ENCODE measurements at places on chromosomes 11 and 22.

DNA sequence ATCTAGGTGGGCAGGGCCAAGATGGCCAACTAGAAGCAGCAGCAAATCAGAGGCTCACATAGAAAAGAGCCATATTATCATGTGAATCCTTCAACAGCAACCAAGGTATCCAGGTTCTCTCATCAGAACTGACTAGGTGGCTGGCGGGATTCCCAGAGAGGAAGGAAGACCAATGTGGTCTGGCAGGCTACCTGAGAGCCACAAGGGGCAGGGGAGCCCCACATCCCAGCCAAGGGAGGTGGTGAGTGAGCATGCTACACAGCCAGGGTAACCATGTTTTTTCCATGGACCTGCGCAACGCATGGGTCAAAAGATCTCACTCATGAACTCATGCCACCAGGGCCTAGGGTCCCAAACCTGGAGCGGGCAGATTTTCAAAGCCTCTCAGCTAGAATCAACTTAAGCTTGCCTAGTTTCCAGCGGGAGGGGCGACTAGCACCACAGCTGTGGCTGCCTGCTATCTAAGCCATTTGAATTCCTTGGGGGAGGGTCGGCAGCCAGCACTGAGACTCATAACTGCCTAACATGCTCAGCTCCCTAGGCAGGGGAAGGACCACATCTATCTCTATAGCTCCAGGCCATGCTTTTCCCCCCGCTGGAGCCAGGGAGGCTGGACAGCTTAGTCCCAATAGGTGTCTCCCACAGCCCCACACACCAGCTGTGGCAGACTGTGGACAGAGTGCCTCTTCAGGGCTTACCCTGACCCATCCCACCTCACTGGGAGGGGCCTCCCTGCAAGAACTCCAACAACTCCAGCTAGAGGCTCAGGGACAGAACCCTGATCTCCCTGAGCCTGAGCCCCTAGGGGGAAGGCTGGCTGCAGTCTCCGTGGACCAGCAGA is 28.7 kb upstream of the CASP12 start:
- no peak for DNase-seq

GRCh38 chr11:103609117-103610066 is 427.0 kb upstream of the DDI1 start:
- no peak for DNase-seq

GRCh38 chr11:27688076-27688475 is 12.2 kb downstream of the BDNF start:
- DNase-seq: no peak

DNA sequence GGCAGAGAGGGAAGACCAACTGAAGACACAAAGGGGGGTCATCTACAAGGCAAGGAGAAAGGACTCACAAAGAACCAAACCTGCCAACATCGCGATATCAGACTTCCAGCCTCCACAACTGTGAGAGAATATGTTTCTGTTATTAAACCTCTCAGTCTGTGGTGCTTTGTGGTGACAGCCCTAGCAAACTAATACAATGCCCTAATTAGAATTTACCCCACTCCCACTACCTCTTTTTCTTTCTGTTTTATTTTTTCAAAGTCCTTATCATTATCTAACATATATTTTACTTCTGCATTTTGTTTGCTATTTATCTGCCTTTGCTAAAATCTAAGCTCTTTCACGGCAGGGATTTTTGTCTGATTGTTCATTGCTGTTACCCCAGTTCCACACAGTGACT is 2.5 kb upstream of the OR52D1 start:
- DNase-seq: no peak

- DNase-seq: no peak
Measured at GRCh38 chr22:45302751-45303150, 7.0 kb upstream of the FAM118A start.

- peak; percentile 23 for DNase-seq
Measured at GRCh38 chr11:44607319-44607962, 42.0 kb downstream of the CD82 start.

- DNase-seq: no peak
Measured at GRCh38 chr11:111557425-111558111, 17.0 kb downstream of the LAYN start.

- DNase-seq: no peak
Measured at GRCh38 chr11:13105237-13105844, 96.2 kb downstream of the RASSF10 start.

DNA sequence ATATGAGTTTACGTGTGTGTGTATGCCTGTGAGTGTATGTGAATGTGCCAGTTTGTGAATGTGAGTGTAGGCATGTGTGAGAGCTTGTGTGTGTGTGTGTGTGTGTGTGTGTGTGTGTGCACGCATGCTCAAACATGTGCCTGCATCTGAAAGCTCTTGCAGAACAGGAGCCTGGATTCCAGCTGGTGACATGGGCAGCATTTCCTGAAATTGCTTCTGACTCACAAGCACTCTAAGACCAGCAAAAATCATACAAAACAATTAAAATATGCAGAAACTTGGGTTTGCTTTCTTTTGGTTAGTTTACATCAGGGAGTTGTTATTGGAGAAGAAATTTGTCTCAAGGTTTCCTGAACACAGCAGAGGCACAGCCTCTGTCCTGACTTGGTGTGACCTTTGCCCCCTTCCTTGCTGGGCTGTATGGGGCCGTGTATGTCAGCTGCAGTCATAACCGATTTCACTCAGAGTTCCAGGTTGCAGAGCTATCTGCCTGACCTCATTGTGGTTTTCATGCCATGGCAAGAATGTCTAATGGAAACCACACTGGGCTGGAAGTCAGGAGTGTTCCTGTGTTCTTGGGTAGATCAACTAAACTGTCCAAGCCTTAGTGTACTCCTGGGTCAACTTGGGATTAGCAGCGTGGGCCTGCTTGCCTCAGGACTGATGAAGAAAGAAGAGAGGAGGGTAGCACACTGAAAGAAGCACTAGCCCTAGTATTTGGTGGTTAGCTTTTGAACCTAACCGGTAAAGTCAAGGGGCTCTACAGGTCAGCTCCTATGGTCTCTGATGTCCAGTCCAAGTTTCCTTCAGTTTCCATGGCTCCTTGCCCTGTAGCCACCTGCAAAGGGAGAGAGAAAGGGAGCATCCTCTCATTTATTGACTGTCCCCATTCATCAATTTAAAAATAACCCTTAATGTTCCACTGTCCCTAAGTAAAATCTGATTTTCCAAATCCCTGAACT is 143.7 kb downstream of the SNX19 start:
- DNase-seq: no peak

DNA sequence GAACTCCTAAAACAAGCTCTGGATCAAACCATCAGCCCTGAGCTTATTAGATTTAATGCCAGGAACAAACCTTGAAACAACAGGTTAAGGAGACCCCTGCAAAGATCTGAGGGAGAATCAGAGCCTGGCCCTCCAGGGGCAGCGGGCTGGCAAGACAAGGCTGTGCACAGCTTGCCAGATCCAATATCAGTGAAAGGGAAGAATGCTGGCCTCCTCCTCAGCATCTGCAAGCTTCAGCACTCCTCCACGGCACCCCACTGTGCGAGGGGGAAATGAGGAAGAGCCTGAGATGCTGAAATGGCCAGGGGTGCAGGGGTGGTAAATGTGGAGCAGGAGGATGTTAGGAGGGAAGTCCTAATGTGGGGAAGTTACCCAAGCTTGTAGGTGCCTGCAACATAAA is 167.0 kb downstream of the TENM4 start:
- no peak for DNase-seq

DNA sequence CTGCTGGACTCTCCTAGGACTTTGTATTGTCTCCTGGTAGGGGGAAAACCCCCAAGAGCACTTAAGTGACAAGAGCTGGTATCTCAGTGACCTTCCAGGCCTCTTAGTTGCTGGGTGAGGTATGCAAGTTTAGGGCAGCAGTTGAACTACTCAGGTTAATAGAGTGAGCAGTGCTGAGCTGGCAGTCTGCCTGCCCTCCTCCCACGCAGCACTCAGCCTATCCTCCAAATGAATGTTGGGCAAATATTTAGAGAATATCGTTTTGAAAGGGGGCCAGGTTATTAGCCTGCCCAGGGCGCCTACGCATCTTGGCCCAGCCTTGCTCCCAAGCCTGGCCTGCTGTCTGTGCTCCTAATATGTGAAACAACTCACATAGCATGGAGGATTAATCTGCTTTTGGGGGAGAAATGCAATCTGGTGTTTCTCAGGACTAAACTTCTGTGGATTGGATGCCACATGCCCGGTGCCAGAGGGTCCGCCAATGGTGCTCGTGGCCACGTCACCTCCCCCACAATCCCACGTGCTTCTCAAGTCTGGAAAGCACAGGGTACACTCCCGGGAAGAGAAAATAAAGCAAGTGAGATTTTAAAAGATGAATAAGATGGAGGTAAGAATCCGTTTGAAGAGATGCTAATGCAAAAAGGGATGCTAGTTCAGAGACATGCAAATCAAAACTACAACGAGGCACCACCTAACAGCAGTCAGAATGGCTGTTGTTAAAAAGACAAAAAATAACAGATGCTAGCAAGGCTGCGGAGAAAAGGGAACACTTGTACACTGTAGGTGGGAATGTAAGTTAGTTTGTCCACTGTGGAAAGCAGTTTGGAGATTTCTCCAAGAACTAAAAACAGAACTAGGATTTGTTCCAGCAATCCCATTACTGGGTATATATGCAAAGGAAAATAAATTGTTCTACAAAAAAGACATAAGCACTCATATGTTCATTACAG is 67.7 kb downstream of the SPON1 start:
- DNase-seq: no peak
